Activated CD8-positive, alpha-beta T cell treated with anti-CD3 and anti-CD28 coated beads for 36 hours (primary cell): ENCODE measurements at places on chromosomes 16 and 17. TPM values are rescaled to one million over a fixed set of nuclear protein-coding genes. Genes with fewer than 3 reads are reported as not detected.

Gene LRRC45
- total RNA-seq = 12.9 TPM

DNA sequence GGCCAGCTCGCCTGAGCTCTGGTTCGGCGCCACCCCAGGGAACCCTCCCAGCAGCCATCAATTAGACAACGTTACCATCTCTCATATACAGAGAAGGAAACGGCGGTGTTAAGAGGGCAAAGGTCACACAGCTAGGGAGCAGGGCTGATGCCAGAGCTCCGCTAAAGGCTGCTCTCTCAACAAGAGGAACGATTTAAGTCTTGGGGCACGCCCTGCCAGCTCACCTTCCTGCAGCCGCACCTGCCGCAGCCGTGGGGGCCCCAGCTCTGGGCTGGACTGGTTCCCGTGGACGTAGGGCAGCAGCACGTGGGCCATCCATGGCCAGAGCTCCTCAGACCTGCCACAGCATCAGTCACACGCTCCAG is 43.5 kb downstream of the PKD1 start:
- peaks cover 2% of the 10 kb centered on the region for H3K36me3 ChIP-seq
- no peaks in the 10 kb centered on the region for H3K27me3 ChIP-seq
- no peak overlapping the region for H3K27ac ChIP-seq
- DNase-seq = no peak

GRCh38 chr17:78351449-78352006 is 8.3 kb downstream of the SOCS3 start:
- peaks cover 3% of the 10 kb centered on the region for H3K36me3 ChIP-seq
- H3K27ac ChIP-seq = no peak overlapping the region
- DNase-seq = no peak
- H3K27me3 ChIP-seq = no peaks in the 10 kb centered on the region

Gene PGP
- 20.1 TPM for total RNA-seq

DNA sequence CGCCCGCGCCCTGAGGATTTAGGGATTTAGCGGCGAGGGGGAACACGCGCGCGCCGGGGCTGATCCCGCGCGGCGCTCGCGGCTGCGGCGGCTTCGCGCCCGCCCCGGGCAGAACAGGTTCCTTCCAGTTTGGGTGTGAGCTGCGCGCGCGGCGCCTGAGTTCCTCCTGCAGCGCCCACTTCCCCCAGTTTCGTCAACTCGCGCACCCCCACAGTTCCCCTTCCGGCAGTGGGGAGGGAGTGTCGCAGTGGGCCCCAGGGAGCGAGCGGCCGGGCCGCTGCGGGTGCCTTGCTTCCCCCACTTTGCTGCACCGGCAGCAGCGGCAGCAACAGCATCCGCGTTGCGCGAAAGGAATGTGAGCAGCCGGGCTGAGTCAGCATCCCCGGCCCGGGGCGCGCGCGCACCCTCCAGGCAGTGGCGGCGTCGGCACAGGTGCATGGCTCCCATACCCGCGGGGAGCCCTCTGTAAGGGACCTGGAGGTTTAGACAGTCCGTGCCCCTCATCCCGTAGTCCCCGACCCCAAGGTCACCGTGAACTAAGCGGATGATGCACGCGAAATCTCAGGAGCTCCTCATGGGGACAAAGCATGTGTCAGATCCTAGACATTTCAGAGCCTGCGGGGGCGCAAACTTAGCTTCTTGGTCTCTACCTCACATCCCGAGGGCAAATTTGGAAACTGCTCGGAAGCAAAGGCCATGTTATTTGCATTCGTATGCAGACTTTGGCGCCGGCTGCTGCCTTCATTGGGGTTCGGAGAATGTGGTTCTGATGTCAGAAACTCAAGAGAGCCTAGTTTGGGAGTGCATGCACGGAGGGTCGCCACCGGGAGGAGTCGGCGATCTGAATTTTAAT is 767 bp downstream of the ARSG start:
- peak; percentile 93 for DNase-seq
- H3K27me3 ChIP-seq = no peaks in the 10 kb centered on the region
- peaks cover 4% of the 10 kb centered on the region for H3K36me3 ChIP-seq
- peak overlapping the region; percentile 94 for H3K4me3 ChIP-seq

Gene UNK
- total RNA-seq = 26.4 TPM

Gene RAPGEFL1
- 5.4 TPM for total RNA-seq

DNA sequence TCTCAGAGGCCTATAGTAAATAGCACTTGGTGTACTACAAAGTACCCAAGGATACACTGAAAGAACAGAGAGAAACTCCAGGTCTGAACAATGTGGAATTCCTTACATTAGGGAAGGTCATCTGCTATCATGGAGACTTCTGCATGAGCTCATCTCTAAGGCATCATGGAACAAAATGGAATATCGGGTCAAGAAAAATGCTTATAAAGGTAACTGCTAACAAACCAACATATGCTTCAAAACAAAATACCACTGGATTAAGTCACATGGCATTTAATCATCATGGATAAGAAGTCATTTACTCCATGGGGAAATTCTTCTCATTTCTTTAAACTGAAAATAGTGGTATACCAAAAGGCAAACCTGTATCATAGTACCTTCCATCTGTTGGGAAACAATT is 34.2 kb downstream of the TXNDC11 start:
- no peak for DNase-seq
- H3K36me3 ChIP-seq = peaks cover 7% of the 10 kb centered on the region
- no peak overlapping the region for H3K4me3 ChIP-seq
- peaks cover 3% of the 10 kb centered on the region for H3K4me1 ChIP-seq
- no peaks in the 10 kb centered on the region for H3K27me3 ChIP-seq

Gene PPY
- not detected for total RNA-seq

- DNase-seq = peak; percentile 99
- peak overlapping the region; percentile 93 for H3K4me3 ChIP-seq
- H3K36me3 ChIP-seq = peaks cover 15% of the 10 kb centered on the region
- no peaks in the 10 kb centered on the region for H3K27me3 ChIP-seq
- peaks cover 21% of the 10 kb centered on the region for H3K4me1 ChIP-seq
- peak overlapping the region; percentile 98 for H3K27ac ChIP-seq
Observed at GRCh38 chr17:62065611-62066468, 762 bp upstream of the MED13 start.

Gene NXN
- 1.4 TPM for total RNA-seq
